ENCODE measurements at places on chromosomes 13 and 19.

GRCh38 chr13:57302604-57303003 is 135.6 kb downstream of the PRR20E start:
- no peak for DNase-seq

GRCh38 chr13:108797354-108797753 is 167.9 kb downstream of the MYO16 start:
- DNase-seq: no peak

GRCh38 chr19:4288091-4288777 is 9.2 kb downstream of the SHD start:
- no peak for DNase-seq

- no peak for DNase-seq
Measured at GRCh38 chr13:30846866-30847265, 59.2 kb upstream of the MEDAG start.

GRCh38 chr13:74037762-74038161 is 96.4 kb downstream of the KLF12 start:
- DNase-seq: no peak
